ENCODE measurements at places on chromosomes 1 and 21.

GRCh38 chr1:29441916-29442668 lies 205.8 kb downstream of the PTPRU start:
- DNase-seq = no peak

DNA sequence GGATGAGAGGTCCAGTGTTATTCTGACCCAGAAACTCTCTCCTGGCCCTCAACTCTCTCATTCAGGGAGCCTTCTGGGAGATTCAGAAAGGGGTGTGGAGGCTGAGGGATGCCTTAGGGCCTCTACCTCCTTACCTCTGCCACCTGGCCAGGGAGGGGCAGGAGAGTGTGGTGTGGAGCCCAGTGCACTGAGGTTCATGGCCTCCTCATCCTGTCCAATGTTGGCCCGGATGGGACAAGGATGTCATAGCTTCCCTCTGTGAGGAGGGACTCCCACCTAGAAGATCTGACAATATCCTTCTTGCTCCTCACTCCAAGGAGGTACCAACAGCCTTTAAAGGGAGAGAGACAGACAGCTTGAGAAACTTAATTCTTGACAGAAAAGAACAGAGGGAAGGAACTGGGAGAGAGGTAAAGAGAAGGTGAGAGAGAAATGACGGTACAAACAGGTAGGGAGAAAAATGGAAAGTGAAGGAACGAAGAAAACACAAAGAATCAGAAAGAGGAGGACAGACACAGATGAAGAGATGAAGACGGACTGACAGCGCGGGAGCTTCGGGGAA lies 779 bp downstream of the BEND5 start:
- no peak for DNase-seq

DNA sequence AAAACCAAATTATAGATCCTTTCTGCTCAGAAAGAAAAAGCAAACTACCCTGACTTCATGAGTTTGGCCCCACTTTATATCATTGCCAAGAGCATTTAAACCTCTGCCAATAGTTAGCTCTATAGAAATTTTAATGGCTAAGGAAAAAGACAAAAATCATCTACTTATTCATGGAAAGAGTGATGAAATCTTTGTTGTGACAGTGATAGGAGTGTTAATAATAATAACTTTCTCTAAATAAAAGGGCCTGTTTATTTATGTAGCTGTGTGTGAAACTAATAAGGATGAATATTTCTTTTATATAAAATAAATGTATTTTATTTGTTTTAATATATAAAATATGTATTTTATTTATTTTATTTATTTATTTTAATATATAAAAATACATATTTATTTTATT lies 6.4 kb downstream of the CHODL start:
- no peak for DNase-seq

GRCh38 chr1:35261412-35262120 lies 6.9 kb upstream of the ZMYM4 start:
- no peak for DNase-seq
